ENCODE measurements at places on chromosomes 5 and 9. TPM values are rescaled to one million over a fixed set of nuclear protein-coding genes. Genes with fewer than 3 reads are reported as not detected.

SPINK4 gene
- not detected for total RNA-seq

GRCh38 chr5:158642879-158643278 is 456.8 kb downstream of the EBF1 start:
- H3K36me3 ChIP-seq: no peaks in the 10 kb centered on the region
- no peak overlapping the region for H3K4me3 ChIP-seq
- H3K27me3 ChIP-seq: no peaks in the 10 kb centered on the region
- H3K27ac ChIP-seq: peak overlapping the region; percentile 50
- peak; percentile 42 for DNase-seq

RFESD gene
- total RNA-seq: 2.8 TPM

ZFP37 gene
- 1.0 TPM for total RNA-seq

- no peak overlapping the region for H3K27ac ChIP-seq
- H3K27me3 ChIP-seq: peaks cover 10% of the 10 kb centered on the region
- no peaks in the 10 kb centered on the region for H3K36me3 ChIP-seq
- no peak overlapping the region for H3K4me3 ChIP-seq
Observed at GRCh38 chr5:62093976-62094375, 212.0 kb upstream of the KIF2A start.

DNA sequence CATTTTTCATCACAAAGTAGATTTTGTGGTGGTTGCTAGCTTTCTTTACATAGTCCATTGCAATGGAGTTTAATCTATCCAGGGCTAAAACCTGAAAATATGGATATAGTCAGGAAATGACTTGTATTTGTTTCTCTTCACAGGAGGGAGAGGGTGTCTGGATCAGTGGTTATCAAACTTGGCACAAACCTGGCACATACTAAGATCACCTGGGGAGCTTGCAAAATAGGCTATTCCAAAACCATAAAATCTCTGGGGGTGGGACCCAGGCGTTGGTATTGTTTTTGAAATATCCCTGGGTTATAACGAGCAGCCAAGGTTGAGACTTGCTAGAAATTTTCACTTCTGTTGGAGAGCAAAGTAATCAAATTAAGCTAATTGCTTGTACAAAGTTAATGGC is 179.9 kb downstream of the PCSK1 start:
- H3K36me3 ChIP-seq: no peaks in the 10 kb centered on the region
- no peaks in the 10 kb centered on the region for H3K27me3 ChIP-seq
- peaks cover 4% of the 10 kb centered on the region for H3K4me1 ChIP-seq
- no peak overlapping the region for H3K4me3 ChIP-seq

DNA sequence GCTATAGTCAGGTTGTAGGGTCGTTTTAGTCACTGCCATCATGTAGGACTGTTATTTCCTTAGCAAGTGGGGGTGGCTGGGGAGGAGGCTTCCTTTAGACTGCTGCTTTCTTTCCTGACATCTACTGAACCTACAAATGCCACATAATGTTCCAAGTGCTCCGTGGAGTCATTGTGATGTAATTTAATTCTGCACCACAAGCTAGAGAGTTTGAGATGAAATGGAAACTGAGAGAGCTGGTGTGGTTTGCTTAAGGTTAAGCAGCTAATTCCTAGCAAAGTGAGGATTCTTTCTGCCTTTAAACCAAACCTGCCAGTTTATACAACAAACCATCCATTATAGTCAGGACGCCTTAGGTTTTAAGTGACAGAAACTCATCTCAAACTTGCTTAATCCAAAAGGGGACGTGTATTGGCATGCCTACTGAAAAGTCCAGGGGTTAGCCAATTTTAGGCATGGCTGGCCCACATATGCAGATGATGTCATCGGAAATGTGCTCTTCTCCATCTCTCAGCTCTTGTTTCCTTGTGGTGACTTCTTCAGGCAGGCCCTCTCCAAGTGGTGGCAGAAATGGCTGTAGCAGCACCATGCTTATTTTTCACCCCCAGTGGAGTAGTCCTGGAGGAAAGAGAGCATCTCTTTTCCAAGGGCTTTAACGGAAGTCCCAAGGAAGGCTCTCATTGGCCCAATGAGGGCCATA is 30.5 kb downstream of the ZNF618 start:
- H3K4me1 ChIP-seq: no peaks in the 10 kb centered on the region
- no peaks in the 10 kb centered on the region for H3K36me3 ChIP-seq
- H3K27ac ChIP-seq: no peak overlapping the region
- H3K4me3 ChIP-seq: no peak overlapping the region
- peaks cover 5% of the 10 kb centered on the region for H3K27me3 ChIP-seq
- DNase-seq: no peak

IL11RA gene
- total RNA-seq: 56.5 TPM

ORM2 gene
- total RNA-seq: not detected

DNA sequence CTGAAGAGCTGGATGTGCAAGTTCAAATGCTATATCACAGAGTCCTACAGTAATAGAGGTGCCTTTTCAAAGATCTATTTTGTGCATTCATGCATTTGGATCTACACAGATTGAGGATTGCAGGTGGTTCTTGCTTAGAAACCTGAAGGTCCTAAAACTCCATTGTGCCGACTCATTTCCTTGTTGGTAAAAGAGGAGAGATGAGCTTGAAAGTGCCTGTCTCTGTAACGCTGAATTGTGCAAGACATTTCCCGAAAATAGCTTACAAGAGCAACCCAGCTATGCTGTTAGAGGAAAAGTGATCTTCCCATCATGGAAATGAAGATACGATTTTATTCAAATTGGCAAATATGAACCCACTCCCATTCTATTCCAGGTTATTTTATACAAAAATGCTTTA is 110.7 kb upstream of the CXCL14 start:
- H3K27ac ChIP-seq: no peak overlapping the region
- H3K4me3 ChIP-seq: no peak overlapping the region
- no peaks in the 10 kb centered on the region for H3K4me1 ChIP-seq

NEUROG1 gene
- total RNA-seq: not detected

DNA sequence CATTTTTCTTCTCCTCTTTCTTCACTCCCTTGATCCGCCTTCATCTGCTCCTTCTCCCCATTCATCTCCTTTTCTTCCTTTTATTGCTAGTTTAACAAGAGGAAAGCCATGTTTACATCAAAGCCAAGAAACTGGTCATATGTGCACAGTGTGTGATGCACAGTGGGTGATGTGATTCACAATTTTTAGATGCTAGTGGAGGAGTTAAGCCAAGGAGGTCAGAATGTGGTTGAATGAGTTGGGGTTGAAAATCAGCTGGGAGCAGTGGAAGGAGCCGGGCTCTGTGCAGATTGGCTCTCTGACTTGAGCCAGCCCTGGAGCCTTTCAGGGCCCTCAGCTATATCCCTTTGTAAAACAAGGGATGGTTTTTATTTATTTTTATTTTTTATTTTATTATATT is 7.3 kb downstream of the ACER2 start:
- peaks cover 6% of the 10 kb centered on the region for H3K4me1 ChIP-seq
- DNase-seq: no peak
- H3K27me3 ChIP-seq: no peaks in the 10 kb centered on the region
- no peak overlapping the region for H3K27ac ChIP-seq
- H3K36me3 ChIP-seq: peaks cover 7% of the 10 kb centered on the region

- H3K27me3 ChIP-seq: peaks cover 82% of the 10 kb centered on the region
- DNase-seq: no peak
- no peaks in the 10 kb centered on the region for H3K36me3 ChIP-seq
Observed at GRCh38 chr5:31197183-31197582, 3.7 kb downstream of the CDH6 start.

GRCh38 chr5:108867656-108868055 is 120.0 kb downstream of the FER start:
- no peaks in the 10 kb centered on the region for H3K4me1 ChIP-seq
- peaks cover 19% of the 10 kb centered on the region for H3K36me3 ChIP-seq
- H3K4me3 ChIP-seq: no peak overlapping the region
- H3K27ac ChIP-seq: no peak overlapping the region
- no peaks in the 10 kb centered on the region for H3K27me3 ChIP-seq

DNA sequence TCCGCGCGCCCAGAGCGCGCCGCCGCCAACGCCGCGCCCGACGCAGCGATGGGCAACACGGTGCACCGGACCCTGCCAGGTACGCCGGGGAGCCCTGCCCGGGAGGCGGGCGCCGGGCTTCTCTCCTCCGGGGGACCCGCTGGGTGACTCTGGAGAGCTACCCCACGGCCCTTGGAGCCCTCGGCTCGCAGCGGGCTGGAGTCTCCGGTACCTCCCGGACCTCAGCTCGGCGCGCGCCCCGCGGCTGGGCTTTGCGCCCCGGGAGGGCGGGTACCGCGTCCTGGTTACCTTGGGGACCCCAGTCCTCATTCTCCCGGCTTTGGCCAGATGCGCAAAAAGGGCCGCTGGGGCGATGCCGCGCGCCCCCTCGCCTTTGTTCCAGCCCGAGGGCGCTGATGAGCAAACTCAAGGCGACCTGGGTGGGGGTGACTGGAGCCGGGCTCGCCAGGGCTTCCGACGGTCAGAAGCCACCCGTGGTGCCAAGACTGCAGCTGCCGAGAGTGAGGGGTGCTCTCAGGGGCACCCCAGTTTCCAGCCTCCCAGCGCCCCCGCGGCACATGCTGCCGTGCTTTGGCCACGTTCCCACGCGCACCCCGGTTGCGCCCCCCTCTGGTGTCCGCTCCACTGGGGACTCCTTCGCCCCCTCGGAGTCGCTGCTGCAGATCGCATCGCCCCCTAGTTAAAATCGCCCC is 442 bp downstream of the NEURL1B start:
- DNase-seq: peak; percentile 41
- H3K27ac ChIP-seq: peak overlapping the region; percentile 97
- peak overlapping the region; percentile 85 for H3K4me3 ChIP-seq
- H3K36me3 ChIP-seq: no peaks in the 10 kb centered on the region

- no peaks in the 10 kb centered on the region for H3K4me1 ChIP-seq
- H3K27me3 ChIP-seq: no peaks in the 10 kb centered on the region
- no peak for DNase-seq
- no peaks in the 10 kb centered on the region for H3K36me3 ChIP-seq
- H3K27ac ChIP-seq: no peak overlapping the region
- H3K4me3 ChIP-seq: no peak overlapping the region
Observed at GRCh38 chr5:25568294-25568693, 923.5 kb upstream of the CDH10 start.

NUDT12 gene
- 13.6 TPM for total RNA-seq

- no peak overlapping the region for H3K27ac ChIP-seq
- no peaks in the 10 kb centered on the region for H3K27me3 ChIP-seq
- H3K4me3 ChIP-seq: no peak overlapping the region
Observed at GRCh38 chr9:130107234-130107861, 53.6 kb downstream of the GPR107 start.

RALGPS1 gene
- 18.9 TPM for total RNA-seq

DNA sequence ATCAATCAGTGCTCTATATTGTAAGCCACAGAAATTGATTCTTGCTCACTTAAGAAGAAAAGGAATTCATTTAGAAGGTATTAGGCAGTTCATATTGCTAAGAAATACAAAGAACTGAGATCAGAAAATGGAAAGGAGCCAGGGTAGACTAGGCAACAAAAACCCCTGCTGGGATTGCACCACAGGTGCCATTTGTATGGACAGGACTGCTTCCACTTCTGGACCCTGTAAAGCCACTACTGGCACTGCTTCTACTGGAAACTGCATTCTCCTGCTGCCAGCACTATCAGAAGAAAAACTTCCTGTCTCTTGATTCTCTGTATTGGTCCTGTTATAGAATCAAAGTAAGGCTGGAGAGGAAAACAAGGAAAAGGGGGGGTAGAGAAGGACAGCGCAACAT is 45.9 kb downstream of the CERT1 start:
- H3K27me3 ChIP-seq: no peaks in the 10 kb centered on the region
- H3K36me3 ChIP-seq: peaks cover 5% of the 10 kb centered on the region
- no peak for DNase-seq
- H3K4me3 ChIP-seq: no peak overlapping the region

CFAP157 gene
- not detected for total RNA-seq

DNA sequence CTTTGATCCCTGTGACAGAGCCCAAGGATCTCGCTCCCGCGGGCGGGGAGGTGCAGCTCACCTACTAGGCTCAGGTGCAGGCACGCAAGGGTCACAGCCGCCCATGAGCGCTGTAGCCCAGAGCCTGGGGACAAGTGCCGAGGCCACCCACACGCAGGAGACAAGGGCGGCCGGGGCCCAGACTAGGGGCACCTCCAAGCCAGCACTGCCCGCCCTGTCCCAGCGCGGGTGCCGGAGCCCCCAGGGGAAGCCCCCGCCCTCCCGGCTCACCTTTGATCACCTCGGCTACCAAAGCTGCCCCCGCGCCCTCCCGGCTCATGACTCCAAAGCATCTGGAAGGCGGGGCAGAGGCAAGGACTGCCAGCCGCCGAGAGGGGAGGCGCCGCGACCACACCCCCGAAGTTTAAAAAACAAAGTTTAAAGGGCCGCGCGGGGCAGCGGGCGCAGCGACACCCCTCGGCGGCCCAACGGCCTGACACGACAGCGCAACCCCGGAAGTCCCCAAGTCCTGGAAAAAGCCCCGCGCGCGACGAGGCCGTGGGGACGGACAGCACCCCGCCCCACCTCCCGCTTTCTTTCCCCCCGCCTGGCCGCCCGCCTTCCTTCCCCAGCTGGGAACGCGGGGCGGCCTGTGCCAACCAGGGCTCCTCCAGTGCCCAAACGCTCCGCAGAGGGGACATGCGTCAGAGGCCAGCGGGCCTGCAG is 53.0 kb downstream of the CDC14B start:
- H3K27ac ChIP-seq: peak overlapping the region; percentile 93
- peaks cover 9% of the 10 kb centered on the region for H3K36me3 ChIP-seq
- DNase-seq: peak; percentile 82
- H3K27me3 ChIP-seq: no peaks in the 10 kb centered on the region
- peak overlapping the region; percentile 91 for H3K4me3 ChIP-seq

DNA sequence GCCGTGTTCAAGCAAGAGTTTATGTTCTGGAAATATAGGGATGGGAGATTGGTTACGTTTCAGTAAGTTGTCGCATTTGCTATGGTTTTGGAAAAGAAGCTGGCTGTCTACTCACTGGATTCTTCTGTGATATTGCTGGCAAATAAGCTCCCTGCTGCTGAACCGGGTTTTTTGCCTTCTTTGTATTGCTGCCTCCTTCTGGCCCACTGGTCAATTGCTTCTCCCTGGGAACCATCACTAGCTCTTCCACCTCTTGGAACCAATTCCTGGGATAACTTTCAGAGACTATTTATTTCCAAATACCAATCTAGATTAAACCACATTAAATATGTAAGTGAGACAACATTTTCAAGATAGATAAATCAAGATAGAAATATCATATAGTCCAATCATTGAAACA is 43.0 kb downstream of the NUDT12 start:
- DNase-seq: no peak
- no peaks in the 10 kb centered on the region for H3K27me3 ChIP-seq
- no peaks in the 10 kb centered on the region for H3K36me3 ChIP-seq
- no peak overlapping the region for H3K27ac ChIP-seq
- H3K4me3 ChIP-seq: no peak overlapping the region

ITK gene
- 0.36 TPM for total RNA-seq

TMEM171 gene
- not detected for total RNA-seq

CARD9 gene
- total RNA-seq: 1.2 TPM

DNA sequence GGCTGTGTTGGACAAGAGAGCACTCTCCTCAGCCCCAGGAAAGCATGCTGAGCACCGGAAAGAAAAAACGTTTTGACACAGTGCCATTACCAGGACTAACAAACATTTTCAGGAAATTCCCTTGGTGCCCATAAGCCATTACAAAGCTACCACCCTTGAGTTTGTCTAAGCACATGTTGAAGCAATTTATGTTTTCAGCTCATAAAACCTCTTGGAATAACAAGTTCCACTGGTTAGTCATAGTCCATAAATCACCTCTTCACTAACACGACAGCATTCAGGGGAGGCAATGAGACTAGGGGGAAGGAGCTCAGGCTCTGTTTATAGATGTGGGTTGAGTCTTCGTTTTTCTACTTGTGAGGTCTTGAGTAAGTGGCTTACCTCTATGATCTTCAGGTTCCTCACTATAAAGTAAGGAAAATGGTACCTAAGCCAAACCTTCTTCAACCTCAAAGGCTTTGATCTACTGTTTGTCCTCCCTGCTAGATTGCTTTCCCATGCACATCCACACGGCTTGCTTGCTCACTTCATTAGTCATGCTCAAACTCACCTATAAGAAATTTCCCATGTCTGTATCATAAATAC is 65.4 kb downstream of the DRD1 start:
- H3K36me3 ChIP-seq: no peaks in the 10 kb centered on the region
- DNase-seq: no peak
- no peaks in the 10 kb centered on the region for H3K4me1 ChIP-seq
- peaks cover 63% of the 10 kb centered on the region for H3K27me3 ChIP-seq
- H3K27ac ChIP-seq: no peak overlapping the region
